LHCN-M2 (cell line): ENCODE measurements at places on chromosomes 4 and X. TPM values are rescaled to one million over a fixed set of nuclear protein-coding genes. Genes with fewer than 3 reads are reported as not detected.

- no peak for DNase-seq
These were observed 469.6 kb downstream of the PDGFC start for GRCh38 chr4:156501962-156502361.

DNA sequence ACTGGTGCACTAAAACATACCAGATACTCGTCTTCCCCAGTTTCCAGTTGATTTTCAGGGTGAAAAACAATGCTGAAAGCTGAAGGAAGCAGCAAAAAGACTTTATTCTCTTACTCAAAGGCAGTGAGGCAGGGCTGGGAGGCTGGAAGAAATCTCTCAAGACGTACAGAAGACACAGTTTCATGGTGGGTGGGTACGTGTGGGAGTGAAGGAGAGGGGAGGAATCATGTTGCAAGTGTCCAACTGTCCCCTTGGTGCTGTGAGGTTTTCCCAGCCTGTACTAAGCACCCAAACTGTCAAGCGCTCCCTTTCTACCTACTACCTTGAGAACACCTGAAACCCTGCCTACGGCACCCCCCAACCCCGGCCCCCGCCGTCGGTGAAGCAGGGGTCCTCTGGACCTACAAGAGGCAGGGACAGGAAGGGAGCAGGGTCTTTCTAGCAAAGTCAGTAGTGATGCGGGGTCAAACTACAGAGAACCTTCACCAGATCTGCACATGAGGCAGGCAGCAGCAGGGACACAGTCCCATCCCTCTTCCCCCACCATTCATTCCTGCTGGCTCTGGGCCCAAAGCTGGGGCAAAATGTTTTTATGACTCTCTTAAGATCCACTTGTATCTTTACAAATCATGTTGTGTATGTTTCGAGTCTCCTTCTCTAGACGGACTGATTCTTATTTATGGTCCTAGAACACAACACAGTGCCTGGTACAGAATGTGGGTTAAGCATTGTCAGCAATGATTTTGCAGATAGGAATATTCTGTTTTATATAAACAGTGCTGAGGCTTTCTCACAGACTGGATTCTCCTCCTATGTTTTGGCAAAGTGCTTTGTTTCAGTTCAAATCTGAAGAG, 2.4 kb upstream of the SETD7 start:
- no peak for DNase-seq

- no peak for DNase-seq
These were observed 118.4 kb upstream of the GPM6A start for GRCh38 chr4:175930471-175930870.

DNA sequence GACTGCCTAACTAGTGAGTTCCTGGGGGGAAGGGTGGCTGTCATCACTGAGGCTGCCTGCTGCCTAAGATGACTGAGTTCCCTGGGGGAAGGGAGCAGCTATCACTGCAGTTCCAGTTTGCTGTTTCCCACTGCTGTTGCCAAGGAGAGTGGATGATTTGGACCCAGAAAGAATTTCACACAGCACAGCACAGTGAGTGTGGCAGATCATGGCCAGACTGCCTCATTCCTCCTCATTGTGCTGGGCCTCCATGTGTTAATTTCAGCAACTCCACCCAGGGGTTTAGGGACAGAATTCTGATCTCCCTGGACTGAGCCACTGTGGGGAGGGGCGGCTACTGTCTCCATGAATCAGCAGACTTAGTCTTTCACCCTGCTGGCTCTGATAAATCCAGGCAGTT, 125.0 kb downstream of the TEX13C start:
- no peak for DNase-seq

- no peak for DNase-seq
These were observed 186.7 kb upstream of the SLITRK2 start for GRCh38 chrX:145630806-145631435.

GRCh38 chr4:8383016-8383415, 57.5 kb downstream of the ACOX3 start:
- DNase-seq, result no peak

GRCh38 chrX:24828147-24828546, 134.4 kb downstream of the POLA1 start:
- no peak for DNase-seq

GRCh38 chrX:129939986-129940385, 34.0 kb downstream of the UTP14A start:
- no peak for DNase-seq

DNA sequence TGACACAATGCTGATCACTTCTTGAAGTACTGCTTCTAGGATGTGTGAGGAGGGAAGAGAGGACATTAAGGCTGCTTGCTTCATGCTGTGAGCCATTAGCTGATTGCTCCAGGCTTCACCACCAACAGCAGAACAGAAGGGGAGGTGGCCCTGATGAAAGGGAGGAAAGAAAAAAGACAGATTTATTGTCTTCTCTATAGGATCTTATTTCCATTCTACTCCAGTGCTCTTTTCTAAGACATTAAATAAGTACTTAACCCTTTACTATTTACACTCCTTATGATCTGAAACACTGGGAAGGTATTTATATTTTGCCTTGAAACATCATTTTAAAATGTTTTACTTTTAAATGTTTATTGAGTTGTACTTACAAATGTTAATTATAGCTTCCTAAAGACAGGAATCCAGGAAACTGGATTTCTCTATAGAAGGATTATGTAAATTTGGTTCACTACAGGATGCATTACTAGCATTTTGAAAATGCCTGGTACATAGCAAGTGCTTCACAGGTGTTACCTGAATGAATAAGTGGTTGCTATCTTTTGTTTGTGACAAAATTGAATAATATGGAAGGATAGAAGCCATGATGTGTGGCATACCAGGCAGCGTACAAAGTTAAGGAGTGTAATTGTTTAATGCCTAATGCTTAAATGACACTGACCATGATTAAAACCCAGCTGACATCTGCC, 680.9 kb upstream of the ATOH1 start:
- no peak for DNase-seq

DNA sequence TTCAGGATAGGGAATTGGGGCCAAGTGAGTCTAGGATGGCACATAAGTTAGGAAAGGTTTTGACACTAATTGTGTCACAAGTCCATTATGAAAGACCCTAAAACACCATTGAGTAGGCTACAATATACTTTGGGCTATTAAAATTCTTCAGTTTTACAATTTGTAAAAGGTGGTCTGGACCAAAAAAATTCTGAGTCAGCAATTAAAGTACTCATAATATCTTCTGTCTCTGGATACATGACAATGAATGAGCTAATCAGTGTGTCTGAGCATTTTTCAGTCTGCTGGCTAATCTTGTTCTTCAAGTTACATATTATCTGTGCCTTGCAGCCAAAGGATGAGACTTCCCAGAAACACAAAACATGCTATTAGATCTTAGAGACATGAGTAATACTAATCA, 14.3 kb downstream of the ARMCX1 start:
- DNase-seq, result no peak

The HTR2C gene
- total RNA-seq, result not detected in 2 replicates

The SPATA18 gene
- total RNA-seq, result not detected in 2 replicates

The PRDM8 gene
- 74.3 and 86.8 TPM in 2 replicates for total RNA-seq

The SLC2A9 gene
- total RNA-seq, result 0.40 and 0.77 TPM in 2 replicates

The APLN gene
- total RNA-seq, result 6.7 and 7.3 TPM in 2 replicates

The TSPAN5 gene
- total RNA-seq, result 75.5 and 86.5 TPM in 2 replicates
